ENCODE measurements at places on chromosomes 4 and X. TPM values are rescaled to one million over a fixed set of nuclear protein-coding genes. Genes with fewer than 3 reads are reported as not detected.

- DNase-seq = no peak
These were observed 104.4 kb downstream of the HHIP start for GRCh38 chr4:144750348-144750747.

DNA sequence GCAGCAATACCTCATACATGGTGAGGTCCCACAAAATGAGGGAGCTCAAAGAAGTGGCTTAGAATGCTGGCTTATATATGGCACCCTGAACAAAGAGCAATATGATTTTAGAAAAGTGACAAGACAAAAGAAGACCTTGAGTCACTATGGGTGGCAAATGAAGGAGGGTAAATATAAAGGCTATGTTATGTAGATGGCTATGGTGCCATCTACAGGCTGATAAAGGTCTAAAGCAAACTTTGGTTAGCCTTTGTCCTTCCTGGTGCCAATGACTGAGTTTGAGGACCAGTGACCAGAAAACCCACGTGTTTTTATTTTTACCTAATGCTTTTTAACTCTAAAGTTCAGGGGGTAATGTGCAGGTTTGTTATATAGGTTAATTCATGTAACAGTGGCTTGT, 151.8 kb downstream of the CCNG2 start:
- DNase-seq = peak; percentile 42

Gene FGF13
- under 0.01 TPM for total RNA-seq

Gene AKAP14
- not detected for total RNA-seq

- DNase-seq = no peak
These were observed 10.2 kb upstream of the N4BP2 start for GRCh38 chr4:40046311-40046980.

Gene SSX1
- total RNA-seq = not detected

- no peak for DNase-seq
These were observed 29.8 kb downstream of the SLC9A6 start for GRCh38 chrX:136015016-136015415.

Gene MFAP3L
- total RNA-seq = 3.2 TPM

- no peak for DNase-seq
These were observed 3.8 kb upstream of the ZCCHC4 start for GRCh38 chr4:25308761-25309160.

Gene NPY5R
- not detected for total RNA-seq

DNA sequence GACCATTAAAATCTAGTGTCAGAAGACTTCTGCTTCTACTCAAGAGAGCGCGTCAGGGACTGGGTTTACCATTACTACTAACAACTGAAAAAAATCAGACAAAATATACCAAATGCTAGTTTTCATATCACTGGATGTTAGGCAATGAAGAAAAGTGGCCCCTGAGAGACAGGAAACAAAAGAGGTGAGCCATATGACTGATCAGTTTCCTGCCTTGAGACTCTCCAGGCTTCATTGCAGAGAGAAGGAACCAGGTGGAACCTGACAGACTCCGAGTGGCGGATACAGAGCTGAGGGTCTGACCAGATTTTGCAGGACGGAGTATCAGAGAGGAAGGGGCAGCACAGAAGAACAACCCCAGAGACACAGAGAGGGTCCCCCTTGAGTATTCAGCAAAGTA, 86.3 kb downstream of the C4orf51 start:
- no peak for DNase-seq

- DNase-seq = no peak
These were observed 51.9 kb downstream of the RBM47 start for GRCh38 chr4:40577588-40578253.

Gene UVSSA
- total RNA-seq = 11.0 TPM

DNA sequence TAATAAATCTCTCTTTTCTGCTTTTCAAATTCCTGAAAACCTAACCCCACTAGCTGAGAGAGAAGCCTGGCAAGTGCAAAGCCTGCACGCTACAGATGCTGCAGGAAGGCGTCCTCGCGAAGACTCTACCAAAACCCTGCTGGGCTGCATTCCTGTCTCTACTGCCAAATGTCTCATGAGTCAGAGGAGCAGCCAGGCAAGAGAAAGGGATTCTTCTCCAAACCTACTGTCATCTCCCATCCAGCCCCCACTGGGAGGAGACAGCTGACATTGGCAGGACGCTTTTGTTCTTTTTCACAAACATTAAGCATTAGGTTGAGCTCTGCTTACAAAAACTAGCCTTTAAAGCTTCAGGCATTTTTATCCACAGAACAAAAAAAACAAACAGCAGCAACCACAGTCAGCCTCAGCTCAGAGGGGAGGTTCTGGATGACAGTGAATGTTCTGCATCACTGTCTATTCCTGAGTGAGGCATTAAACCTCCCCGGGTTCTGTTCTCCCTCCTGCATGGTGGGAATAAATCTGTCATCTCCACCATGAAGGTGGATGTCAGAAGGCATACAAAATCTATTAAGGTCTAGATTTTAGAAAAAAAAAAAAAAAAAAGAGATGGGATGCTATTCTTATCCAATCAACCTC, 18.0 kb downstream of the CRMP1 start:
- no peak for DNase-seq

DNA sequence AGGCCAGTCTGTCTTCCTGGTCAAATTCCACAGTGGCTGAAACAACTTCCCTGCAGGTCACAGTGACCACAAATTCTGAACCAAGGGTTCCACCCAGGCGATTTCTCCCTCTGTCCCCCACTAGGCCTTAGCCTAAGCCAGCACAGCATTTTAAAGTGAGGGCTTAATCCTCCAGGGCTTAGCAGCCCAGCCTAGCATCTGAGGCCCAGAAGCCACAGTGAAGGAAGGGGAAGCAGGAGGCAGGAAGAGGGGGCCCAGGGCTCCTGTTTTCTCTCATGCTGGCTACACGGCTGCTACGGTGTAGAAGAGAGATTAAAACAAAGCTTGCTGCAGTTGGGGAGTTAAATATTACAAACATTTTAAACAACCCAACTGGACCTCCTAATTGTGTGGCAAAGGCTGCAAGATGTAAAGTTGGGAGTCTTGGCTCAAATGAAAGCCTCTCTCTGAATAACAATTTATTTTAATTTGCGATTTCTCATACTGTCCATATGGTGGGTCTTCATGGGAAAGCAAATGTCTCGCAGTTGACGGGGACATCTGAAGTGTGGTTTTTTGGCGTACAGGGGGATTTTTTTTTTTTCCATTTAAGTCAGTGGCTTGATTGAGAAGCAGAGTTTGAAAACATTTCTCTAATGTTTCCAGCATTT, 170.8 kb upstream of the RAI2 start:
- DNase-seq = no peak

- peak; percentile 22 for DNase-seq
These were observed 482.8 kb upstream of the HTR2C start for GRCh38 chrX:114101081-114101480.

- DNase-seq = no peak
These were observed 26.4 kb downstream of the HMGB3 start for GRCh38 chrX:151009582-151009981.

DNA sequence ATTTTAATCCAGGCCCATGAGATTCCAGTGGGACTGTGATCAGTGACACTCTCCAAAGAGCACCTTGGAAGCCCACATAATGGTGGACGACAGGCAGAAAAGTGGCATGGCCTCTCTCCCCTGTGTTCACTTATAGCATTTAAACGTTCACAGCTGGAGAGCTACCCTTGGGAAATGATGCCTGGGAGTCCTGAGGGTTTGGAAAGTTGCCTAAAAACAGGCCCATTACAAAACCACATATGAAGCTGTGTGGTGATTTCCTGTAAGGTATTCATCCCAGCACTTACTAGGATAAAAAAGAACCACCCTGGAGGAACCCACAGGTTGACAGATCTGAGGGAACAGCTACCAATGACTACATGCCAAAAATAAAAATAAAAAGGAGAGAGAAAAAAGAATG, 193.2 kb downstream of the RASL11B start:
- DNase-seq = no peak

GRCh38 chr4:140603286-140603685, 34.5 kb upstream of the UCP1 start:
- DNase-seq = no peak

DNA sequence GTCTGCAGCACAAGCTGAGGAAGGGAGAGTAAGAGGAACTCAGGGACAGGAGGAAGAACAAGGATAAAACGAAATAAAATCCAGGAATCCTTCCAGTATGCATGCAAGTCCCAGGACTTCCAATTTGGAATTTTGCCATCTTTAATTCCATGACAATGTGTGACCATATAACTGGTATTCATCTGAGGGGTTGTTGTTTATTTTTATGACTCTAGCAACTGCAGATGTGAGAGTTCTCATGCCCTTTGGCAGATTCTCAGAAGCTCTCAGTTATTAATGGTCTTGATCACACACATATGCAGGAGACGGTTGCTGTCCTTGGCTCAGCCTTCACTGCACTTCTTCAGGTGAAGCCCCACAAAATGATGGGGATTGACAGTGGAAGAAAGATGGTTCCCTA, 148.2 kb downstream of the SMIM20 start:
- DNase-seq = no peak

GRCh38 chr4:151700566-151701316, 60.1 kb downstream of the GATB start:
- DNase-seq = no peak

DNA sequence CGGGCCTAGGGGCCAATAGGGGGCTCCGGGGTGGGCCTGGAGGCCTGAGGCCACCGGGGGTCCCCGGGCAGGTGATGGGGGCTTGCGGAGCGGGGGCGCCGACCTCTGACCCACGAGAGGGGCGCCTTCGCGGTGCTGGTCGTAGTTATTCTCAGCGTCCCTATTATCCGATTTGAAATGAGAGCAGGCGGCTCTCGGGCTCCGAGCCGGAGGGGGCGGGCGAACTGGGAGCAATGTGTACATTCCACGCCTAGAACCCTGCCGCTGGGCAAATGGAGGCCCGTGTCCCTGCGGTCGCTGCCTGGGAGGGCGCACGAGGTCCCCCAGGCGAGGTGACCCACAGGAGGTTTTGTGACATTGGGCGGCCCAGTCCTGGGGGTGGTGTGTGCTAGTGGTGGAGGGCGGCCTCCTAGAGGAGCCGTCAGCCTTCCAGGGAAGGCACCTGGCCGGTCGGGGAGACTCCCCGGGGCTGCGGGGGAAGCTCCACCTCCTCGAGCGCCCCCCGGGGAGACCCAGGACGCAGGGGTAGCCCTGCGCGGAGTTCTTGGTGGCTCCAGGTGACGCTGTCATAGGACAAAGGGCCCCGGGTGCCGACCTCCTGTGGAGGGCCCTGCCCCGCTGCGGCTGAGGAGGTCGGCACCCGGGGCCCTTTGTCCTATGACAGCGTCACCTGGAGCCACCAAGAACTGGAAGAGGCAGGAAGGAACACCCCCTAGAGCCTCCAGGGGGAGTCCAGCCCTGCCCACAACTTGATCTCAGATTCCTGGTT, 102.6 kb upstream of the PRKX start:
- peak; percentile 44 for DNase-seq

Gene PF4V1
- total RNA-seq = 1.1 TPM

- no peak for DNase-seq
These were observed 28.1 kb downstream of the ZNF81 start for GRCh38 chrX:47864785-47865184.

Gene MAGEB16
- total RNA-seq = not detected

Gene CYSLTR1
- total RNA-seq = 11.8 TPM

DNA sequence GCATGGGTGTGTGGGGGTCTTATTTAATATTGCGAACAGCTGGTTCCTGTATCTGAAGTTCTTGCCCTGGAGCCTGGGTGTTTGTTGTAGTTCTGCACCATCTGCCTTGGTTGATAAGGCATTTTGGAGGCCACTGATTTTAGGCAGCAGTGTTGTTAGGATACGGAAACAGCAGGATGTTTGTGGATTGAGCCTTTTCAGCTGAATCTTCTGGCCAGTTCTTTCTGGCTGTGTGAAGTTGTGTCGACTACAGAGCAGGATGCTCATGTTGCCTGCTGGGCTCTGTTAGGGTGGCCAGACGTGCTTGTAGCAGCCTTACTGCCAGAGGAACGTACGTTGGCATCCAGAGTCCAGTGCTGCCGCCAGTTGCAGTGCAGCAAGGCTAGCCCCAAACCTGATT, 134.2 kb downstream of the PTTG2 start:
- DNase-seq = peak; percentile 99

DNA sequence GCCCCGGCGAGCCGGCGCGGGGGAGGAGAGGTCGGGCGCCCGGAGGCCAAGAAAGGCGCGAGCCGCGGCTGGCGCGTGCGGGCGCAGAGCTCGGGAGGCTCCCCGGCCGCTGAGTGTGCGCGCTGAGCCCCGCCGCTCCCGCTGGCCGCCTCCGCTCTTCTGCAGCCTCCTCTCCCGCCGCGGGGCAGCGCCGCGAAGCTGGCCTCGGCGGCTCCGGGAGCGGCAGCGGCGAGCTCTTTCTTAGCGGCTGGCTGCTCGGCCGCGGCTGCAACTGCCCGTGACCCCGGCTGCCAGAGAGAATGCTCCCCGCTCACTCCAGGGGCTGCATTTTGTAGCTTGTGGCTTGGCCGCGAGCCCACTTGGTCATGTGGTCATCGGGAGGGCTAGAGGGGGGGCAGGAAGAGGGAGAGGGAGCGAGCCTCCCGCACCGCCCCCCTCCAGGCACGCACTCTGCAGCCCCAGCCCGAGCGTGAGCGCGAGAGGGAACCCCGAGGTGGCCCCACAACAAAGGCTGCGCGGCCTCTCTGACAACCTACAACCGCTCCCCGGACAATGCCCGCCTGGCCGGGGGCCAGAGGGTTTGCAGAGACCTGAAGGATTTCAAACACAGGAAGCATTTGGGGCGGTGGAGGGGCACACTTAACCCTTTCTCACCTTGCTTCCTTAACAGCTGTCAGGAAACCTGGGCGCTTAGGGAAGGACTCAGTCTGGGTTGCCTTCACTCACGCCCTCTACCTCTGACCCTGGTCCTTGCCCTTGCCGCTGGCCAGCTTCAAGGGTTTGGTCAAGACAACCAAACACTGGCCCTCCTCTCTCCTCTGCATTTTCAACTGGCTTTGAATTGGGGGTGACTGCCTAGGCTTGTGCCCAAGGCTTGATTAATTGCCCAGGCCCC, at the start of gene APLN:
Gene APLN, minus strand, starts transcription at position 305 of the 895 bp plus-strand sequence. CDS start 326 bp downstream, outside the sequence.
- no peak for DNase-seq

DNA sequence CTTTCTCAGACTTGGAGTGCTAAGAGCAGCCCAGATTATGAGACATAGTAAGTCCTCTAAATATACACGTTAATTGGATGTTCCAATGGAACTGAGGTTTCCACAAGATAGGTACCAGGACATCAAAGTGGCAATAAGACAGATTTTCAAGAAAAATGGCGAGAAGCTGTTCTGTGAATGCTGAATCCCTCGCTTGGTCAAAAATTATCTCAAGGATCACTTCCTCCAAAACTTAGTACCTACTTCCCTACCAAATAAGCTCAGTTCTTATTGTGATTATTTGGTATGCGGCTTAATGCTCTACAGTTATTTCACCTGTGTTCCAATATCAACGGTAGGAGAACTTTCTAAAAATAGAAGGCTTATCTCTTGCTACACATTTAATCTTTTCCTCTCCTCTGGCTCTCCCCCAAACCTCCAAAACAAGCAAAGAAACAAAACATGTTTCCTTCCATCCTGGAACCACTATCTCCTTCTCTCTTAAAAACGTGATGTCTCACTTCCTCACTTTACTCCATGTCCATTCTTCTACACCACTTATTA, 14.7 kb downstream of the PDGFC start:
- DNase-seq = no peak

Gene HHIP
- 0.27 TPM for total RNA-seq

DNA sequence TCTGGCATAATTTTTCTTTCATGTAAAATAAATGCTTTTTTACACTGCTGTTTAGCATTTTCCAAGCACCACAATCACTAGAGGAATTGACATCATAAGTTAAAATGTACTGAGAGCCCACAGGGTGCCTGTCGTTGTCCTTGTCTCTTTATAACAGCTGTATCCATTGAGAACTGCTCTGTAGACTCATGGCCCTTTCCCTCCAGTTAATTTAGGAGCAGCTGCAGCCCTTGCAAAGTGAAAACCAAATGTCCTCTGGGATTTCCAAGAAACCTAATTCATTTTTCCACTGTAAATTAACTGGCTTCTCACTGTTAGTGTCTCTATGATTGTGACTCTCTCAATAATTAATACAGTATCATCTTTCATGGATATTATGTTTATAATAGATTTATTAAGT, 185.9 kb downstream of the SLC4A4 start:
- no peak for DNase-seq

Data from hematopoietic multipotent progenitor cell (in vitro differentiated cells).